Esophagus mucosa (tissue), 1 donor: ENCODE measurements at places on chromosomes 1 and 21.

- no peak for ATAC-seq
Measured at GRCh38 chr21:43809346-43809799, 20.0 kb downstream of the RRP1 start.

- ATAC-seq = peak; percentile 53
Measured at GRCh38 chr1:65001231-65001792, 35.0 kb upstream of the JAK1 start.

DNA sequence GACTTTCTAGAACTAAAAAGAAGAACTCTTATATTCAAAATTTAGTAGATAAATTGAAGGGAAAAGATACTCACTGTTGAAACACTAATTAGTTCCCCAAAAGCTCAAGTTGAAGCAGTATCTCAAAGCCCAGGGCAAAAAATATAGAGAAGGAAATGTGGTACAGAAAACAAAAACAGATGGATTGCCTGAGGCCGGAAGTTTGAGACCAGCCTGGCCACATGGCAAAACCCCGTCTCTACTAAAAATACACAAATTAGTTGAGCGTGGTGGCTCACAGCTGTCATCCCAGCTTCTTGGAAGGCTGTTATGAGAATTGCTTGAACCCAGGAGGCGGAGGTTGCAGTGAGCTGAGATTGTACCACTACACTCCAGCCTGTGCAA, 36.0 kb downstream of the FAM177B start:
- peak; percentile 10 for ATAC-seq

GRCh38 chr21:34795548-34796180, 126.9 kb downstream of the CLIC6 start:
- ATAC-seq = peak; percentile 79

DNA sequence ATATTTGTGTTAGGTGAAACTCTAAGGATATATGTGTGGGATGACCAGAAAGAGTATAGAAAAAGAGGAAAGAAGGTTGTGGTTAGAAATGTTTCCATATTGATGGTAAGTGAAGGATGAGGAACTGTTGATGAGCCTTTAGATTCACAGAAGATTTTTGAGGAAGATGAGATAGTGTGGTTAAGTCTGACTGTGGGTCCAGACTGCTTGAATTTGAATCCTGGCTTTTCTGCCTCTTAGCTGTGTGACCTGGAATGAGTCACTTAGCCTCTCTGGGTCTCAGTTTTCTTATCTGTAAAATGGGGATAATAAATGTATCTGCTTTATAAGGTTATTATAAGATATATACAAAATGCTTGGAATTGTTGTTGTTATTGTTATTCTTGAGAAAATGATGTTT, 27.5 kb downstream of the RGL1 start:
- ATAC-seq = no peak

- no peak for ATAC-seq
Measured at GRCh38 chr1:21338573-21339355, 48.5 kb upstream of the ECE1 start.

DNA sequence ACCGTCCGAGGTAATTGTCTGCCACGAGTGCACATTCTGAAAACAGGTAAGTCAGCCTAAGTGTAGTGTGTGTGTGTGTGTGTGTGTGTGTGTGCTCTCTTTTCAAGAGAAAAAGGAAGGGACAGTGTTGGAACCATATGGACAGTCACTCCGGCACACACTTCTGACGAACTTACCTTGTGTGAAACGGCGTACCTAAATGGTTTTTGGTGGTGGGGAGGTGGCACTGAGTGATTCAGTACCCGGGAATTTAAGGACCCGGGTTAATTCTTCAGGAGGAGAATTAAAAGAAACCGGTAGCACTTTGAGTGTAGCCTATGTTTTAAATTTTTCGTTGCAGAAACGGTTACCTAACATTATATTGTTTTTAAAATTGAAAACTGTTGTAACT, 286 bp downstream of the ODR4 start:
- peak; percentile 46 for ATAC-seq

GRCh38 chr1:25255706-25256577, 8.7 kb upstream of the RSRP1 start:
- no peak for ATAC-seq

GRCh38 chr1:63112155-63112900, 210.0 kb upstream of the FOXD3 start:
- ATAC-seq = no peak

DNA sequence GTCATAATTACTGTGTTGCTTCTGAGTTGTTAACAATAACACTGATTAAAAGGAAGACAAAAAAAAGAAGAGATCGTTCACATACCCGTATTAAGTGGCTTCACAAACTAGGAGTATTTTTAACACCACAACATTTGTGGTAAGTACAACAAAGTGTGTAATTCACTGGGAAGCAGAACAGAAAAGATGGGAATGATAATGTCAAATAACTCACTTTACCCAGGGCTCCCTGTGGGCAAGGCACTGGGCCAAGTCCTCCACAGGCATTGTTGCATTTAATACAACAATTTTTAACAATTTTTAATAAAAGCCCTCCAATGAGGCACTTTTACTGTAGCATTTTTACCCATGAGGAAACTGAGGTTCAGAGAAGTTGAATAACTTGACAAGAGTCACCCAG, 385.0 kb upstream of the ST6GALNAC5 start:
- no peak for ATAC-seq

DNA sequence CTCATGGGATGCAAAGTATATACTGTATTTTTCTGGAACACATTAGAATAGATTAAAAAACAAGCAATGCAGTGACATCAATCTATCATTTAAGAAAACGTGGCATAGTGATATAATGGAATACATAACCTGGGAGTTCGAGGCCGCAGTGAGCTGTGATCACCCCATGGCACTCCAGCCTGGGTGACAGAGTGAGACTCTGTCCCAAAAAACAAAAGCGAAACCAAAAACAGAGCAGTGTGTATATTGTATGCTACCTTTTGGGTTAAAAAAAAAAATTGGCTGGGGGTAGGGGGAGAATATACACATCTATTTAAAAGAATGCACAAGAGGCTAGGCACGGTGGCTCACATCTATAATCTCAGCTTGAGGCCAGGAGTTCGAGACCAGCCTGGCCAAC, 13.5 kb downstream of the SLC2A1 start:
- no peak for ATAC-seq

DNA sequence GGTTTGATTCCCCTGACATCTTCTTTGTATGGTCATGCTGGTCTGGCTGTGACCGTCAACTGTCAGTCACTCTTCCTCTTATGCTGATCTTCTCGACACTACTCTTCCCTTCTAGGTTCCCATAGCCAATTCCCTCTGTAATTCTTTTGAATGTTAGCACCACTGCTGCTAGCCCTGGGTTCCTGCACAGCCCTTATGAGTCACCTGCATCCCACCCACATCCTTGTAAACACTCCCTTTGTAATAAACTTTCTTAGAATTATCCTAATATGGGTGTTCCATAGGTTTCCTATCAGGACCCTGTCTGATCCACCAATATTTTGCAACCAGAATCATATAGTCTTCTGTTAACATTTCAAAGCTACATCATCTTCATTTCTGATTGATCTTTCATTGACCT, 37.1 kb downstream of the JUN start:
- no peak for ATAC-seq

- no peak for ATAC-seq
Measured at GRCh38 chr1:242432491-242433095, 91.9 kb downstream of the PLD5 start.

DNA sequence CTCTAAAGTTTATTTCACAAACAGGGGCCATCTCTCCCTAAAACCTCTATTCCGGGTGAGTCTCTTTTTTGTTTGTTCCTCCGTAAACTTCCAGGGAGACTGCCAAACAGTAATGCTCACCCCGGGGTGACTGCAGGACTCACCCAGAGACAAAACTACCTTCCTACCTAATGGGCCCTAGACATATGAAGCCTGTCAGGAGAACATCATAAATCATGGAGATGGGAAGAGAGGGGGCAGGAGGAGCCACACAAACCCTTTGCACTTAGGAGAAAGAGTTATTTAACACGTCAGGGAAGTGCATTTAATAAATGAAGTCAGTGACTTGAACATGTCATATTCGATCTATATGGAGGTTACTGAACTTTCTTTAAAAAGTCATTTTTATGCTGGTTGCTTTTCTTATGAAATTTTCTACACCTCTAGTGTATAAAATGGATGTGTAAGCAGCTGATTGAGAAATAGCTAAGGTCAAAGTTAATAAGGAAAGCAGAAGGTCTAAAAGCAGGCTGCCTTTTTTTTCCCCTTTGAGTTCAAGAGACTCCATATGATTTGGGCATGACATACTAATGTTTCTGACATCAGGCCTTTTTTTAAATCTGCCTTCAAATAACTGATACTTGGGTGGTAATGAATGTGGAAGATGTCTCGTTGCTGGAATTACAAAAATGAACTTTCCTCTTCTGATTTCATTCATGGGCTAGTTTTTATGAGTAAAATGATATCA, 286.9 kb upstream of the USP25 start:
- ATAC-seq = no peak

GRCh38 chr1:179910934-179911333, 28.8 kb downstream of the TOR1AIP1 start:
- no peak for ATAC-seq

- no peak for ATAC-seq
Measured at GRCh38 chr1:49686107-49686506, 337.6 kb downstream of the AGBL4 start.

GRCh38 chr1:84387480-84388163, 10.7 kb upstream of the DNASE2B start:
- ATAC-seq = no peak

DNA sequence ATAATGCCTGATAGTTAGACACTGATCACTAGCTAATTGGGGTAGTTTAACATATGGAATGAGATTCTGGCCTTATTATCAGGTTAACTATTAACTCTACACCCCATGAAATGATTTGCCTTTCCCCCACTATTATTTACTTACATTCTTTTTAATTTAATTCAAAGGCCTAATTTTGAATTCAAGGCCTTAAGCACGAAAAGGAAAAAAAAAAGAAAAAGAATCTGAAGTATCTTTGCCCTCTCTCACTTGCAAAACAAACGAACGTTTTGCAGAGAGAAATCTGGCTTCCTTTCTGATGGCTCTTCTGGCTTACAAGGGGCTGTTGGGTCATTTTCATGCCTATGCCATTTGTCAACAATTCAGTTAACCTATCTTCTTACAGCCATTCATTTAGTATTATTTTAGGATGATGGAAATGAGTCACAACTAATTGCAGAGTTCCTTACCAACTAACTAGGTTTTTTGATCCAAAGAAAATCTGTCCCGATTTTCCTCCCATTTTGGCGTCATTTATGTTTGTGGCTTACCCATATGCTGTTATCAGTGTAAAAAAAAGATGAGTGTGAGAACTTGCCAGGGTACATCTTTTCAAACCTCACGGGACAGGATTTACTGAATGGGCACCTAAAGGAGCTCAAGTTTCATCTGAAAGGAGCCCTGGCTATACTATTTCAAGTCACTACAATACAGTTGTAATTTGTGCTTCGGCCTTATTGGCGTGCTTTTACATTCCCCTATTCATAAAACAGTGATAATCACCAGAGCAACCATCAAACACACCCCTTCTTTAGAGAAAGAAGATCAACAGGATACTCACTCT, 1.9 kb upstream of the ERRFI1 start:
- ATAC-seq = no peak

DNA sequence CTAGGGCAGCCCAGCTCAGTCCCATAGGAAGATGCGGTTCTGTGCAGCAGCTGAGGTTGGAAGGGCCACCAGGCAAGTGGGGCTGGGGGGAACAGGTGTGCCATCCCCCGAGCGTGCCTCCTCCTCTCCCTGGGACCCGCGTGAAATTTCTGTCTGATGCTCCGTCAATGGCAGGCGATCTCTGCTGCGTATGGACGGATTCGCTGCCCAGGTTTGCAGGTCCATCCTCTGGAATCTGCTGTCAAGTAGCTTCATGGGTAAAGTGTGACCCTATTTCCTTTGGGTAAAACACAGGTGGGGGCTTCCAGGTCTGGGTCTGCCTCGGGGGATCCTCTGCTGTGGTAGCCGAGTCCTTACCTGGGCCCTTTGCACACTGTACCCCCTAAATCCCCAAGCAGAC, 114.6 kb upstream of the ARHGEF16 start:
- ATAC-seq = no peak

DNA sequence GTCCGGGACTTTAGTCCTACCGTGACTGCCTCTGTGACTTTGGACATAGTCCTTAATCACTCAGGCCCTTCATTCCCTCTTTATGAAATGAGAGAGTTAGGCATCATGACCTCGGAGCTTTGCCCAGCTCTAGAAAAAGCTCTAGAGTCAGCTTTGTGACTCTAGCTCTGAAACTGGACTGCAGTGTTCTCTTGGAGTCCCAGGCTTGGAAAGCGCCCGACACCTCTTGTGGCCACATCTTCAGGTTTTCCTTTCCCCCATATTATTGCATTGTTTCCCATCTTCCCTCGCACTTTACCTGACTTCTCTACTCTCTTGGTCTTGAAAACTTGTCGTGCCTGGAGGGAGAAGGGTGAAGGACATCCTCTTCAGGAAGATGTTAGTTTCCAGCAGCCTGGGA, 12.5 kb upstream of the AMIGO1 start:
- no peak for ATAC-seq
